Activated naive CD4-positive, alpha-beta T cell treated with anti-CD3 and anti-CD28 coated beads, Interleukin-2, amount 50 U/mL, for 72 hours (primary cell): ENCODE measurements at places on chromosomes 6 and 20.

DNA sequence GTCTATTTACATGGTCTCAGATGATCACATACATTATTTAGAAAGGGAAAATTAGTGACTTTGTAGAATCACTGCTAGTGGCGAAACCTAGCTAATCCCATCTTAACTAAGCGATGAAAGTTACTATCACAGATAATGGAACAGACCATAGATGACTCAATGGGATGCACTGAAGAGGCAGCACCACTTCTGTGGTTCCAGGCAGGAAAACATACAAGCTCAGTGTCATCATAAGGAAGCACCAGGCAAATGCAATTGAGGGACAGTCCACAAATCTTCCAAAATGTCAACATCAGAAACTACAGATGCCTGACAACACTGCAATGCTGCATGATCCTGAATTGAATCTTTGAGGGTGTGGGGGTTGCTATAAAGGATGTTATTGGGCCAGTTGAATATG, 15.9 kb upstream of the SNAI1 start:
- no peak for DNase-seq

GRCh38 chr20:4341804-4342485, 326.6 kb upstream of the RNF24 start:
- no peak for DNase-seq

DNA sequence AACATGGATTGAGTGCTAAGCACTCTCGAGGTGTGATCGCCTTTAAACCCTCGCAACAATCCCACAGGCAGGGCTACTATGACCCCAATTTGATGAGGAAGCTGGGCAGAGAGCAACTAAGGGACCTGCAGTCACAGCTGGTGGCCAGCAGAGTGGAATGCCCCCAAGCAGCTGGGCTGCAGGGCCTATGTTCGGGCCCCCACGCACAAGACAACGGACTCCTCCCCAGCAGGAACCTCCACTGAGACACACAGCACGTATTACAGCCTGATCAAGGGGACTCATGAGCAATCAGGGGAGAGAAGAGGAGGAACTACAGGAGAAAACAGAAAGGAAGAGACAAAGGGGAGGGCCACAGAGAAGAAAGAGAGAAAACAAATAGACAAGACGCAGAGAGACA, 21.7 kb downstream of the CST7 start:
- DNase-seq = no peak

GRCh38 chr6:144195671-144196270, 45.5 kb downstream of the STX11 start:
- DNase-seq = no peak

DNA sequence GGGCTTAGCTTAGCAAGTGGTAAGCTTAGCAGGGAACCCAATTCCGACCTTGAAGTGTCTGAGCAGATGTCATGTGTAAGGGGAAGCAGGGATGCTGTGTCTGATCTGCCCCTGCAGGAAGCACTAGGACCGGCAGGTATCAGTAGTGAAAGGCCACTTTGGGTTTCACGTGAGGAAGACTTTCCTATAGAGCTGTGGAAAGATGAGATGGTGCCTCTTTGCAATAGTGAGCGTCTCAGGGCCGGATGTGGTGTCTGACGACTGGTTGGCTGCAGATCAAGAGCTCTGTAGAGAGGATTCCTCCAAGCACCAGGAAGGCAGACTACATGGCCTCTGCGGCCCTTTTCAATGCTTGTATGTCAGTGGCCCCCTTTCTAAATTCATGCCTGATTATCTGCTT, 98.3 kb downstream of the TIAM2 start:
- no peak for DNase-seq

GRCh38 chr6:15715060-15715459, 52.2 kb upstream of the DTNBP1 start:
- peak; percentile 43 for DNase-seq

- DNase-seq = no peak
Observed at GRCh38 chr6:45504947-45505346, 127.2 kb upstream of the SUPT3H start.

DNA sequence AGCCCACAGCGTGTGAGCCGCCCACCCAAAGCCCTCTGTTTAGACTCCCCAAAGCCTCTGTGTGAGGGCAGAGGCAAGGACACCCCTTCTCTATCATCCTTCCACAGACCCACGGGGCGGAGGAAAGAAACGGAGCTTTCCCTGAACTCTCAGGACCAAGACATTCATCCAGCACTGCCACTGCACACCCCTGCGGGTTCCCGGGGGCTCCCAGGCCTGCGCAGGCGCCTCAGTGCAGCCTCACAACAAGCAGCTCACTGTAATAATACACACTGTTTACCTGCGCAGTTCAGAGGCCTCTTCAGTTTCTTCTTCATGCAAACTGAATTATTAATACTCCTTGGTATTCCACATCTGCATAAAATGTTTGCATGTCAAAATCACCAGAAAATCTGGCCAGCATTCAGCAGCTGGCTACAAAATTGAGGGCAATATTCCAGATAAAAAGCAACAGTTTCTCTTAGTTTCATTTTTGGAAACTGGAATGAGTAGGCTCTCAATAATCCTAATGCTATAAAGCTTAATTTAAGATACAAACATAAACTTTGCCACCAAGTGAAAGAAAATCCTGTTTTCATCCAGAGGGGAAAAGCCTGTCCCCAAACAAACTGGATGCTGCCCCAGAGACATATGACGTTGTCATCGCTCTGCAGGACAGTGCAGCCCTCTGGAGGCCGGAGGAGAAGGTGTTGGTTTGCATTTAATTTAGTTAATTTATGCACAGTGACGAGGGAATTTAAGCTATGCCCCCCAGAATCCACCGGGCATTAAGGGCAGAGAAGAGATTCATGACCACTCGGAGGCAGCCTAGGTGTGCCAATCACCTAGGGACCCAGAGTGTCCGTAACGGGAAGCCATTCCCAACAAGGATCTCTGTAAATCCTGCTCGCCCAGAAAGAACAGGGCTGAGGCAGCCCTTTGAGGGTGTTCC, 45.3 kb downstream of the NINL start:
- no peak for DNase-seq

DNA sequence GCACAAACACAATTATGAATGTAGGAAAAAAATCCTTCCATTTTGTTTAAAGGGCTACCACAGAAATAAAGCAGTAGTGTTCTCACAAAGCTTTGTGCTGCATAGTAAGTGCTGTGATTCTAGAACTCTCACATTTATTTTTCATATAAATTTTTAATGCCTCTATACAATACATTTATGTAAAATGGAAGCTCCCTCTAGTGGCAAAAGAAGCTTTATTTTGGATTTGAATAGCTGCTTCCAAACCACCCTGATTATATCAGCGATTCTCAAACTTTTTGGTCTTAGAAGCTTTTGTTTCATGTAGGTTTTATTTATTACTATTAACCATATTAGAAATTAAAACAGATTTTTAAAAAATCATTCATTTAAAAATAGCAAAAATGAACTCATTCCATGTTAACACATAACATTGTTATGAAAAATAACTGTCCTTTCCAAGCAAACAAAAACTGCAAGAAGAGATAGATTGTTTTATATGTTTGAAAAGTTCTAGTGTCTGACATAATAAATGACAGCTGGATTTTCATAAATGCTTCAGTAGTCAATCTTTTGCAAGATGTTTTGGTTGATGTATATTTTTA, 38.4 kb downstream of the HS3ST5 start:
- DNase-seq = no peak

DNA sequence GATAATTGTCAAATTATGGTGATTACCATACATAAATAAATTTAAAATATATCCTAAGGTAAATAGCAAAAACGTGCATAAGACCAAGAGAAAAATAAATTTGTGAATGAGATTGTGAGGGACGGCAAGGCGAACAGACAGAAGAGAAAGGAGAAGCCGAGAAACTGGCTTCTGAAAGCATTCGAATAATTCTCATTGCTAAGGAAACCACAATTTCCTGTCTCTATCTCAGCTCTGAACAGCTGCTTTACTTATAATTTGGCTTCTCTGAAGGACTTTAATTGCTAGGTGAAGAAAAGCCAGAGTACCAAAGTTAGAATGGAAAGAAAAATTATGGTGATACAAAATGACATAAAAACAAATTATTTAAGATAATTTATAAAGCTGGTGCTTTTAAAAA, 79.0 kb upstream of the RGS17 start:
- no peak for DNase-seq
